ENCODE measurements at places on chromosomes 6 and 20. TPM values are rescaled to one million over a fixed set of nuclear protein-coding genes. Genes with fewer than 3 reads are reported as not detected.

- no peak overlapping the region for H3K4me3 ChIP-seq
- H3K36me3 ChIP-seq: no peaks in the 10 kb centered on the region
- no peak for DNase-seq
- no peak overlapping the region for H3K27ac ChIP-seq
- H3K4me1 ChIP-seq: no peaks in the 10 kb centered on the region
Measured at GRCh38 chr6:167125855-167126349, 3.0 kb downstream of the CCR6 start.

- no peak overlapping the region for H3K27ac ChIP-seq
- no peaks in the 10 kb centered on the region for H3K27me3 ChIP-seq
- no peaks in the 10 kb centered on the region for H3K36me3 ChIP-seq
- H3K4me1 ChIP-seq: peaks cover 15% of the 10 kb centered on the region
- no peak overlapping the region for H3K4me3 ChIP-seq
Measured at GRCh38 chr6:13733178-13733887, 21.7 kb upstream of the RANBP9 start.

- H3K4me3 ChIP-seq: peak overlapping the region; percentile 64
- peaks cover 2% of the 10 kb centered on the region for H3K4me1 ChIP-seq
- no peaks in the 10 kb centered on the region for H3K27me3 ChIP-seq
Measured at GRCh38 chr6:135181333-135182070, 394 bp downstream of the MYB start.

DNA sequence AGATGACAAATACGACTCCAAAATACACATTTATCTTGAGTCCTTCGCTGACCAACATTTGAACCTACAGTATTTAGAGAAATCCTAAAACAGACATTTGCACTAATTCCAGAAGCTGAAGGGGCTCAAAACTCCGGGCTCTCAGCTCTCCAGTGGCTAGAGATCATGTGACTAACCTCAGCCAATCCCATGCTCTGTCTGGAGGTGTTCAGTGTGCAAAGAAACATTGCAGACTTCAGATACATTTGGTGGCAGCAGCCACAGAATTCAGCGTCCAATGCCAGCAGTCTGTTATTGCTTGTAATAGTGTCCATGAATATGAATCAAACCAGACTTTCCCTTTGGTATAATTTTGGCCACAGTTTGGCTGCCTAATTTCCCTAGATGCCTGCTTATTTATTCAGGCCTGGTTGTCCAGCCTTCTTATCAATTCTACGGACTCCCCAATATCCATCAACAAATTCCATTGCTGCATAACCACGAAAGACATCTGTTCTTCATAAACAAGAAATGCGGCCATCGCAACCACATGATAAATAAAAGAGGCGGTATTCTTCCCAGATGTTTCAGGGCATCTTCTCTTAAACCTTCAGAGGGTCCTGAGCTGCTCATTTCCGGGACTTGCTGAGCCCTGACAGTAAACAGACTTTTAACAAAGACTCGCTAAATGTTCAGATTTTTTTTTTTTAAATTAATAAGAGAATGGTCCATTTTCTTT is 14.5 kb upstream of the CYP24A1 start:
- no peak overlapping the region for H3K4me3 ChIP-seq
- H3K36me3 ChIP-seq: no peaks in the 10 kb centered on the region
- no peak for DNase-seq

- no peak for DNase-seq
- no peaks in the 10 kb centered on the region for H3K36me3 ChIP-seq
- peaks cover 35% of the 10 kb centered on the region for H3K27me3 ChIP-seq
- no peak overlapping the region for H3K27ac ChIP-seq
- H3K4me1 ChIP-seq: no peaks in the 10 kb centered on the region
Measured at GRCh38 chr6:127114214-127114760, 4.2 kb upstream of the RSPO3 start.

DNA sequence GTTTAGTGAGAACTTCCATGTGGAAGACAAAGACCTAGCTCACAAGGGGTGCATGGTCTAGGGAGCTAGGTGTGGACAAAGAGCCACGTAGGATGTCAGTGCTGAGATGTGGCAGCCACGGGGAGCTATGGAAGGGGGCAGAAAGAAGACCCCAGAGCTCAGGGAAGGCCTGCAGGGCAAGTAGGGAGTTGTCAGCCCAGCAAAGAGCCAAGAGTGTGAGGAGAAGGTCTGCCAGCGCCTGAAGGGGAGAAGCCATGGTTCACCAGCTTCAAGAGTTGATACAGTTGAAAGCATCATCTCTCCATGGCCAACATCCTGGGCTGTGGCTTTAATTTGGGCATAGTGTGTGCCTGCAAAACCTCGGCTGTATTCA is 95.6 kb downstream of the CDH26 start:
- H3K4me1 ChIP-seq: no peaks in the 10 kb centered on the region
- H3K27ac ChIP-seq: no peak overlapping the region
- no peak overlapping the region for H3K4me3 ChIP-seq
- no peak for DNase-seq

DNA sequence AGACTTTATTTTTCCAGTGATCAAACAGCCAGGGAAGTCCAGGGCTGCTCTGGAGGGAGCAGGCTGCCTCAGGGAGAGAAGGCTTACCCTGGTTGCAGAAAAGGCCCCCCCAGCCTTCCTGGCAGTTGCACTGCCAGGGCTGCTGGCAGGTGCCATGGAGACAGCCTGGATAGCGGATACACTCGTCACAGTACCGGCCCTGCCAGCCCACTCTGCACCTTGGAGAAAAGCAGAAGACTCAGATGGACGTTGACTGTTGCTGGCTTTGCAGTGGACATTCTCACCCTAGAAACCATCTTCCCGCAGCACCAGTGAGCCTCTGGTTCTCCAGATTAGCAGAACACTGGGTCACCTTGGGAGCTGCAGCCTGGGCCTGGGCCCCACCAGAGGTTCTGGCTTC is 5.4 kb downstream of the DLL1 start:
- H3K27ac ChIP-seq: no peak overlapping the region
- no peaks in the 10 kb centered on the region for H3K36me3 ChIP-seq
- no peak overlapping the region for H3K4me3 ChIP-seq
- peaks cover 11% of the 10 kb centered on the region for H3K4me1 ChIP-seq
- no peak for DNase-seq

DNA sequence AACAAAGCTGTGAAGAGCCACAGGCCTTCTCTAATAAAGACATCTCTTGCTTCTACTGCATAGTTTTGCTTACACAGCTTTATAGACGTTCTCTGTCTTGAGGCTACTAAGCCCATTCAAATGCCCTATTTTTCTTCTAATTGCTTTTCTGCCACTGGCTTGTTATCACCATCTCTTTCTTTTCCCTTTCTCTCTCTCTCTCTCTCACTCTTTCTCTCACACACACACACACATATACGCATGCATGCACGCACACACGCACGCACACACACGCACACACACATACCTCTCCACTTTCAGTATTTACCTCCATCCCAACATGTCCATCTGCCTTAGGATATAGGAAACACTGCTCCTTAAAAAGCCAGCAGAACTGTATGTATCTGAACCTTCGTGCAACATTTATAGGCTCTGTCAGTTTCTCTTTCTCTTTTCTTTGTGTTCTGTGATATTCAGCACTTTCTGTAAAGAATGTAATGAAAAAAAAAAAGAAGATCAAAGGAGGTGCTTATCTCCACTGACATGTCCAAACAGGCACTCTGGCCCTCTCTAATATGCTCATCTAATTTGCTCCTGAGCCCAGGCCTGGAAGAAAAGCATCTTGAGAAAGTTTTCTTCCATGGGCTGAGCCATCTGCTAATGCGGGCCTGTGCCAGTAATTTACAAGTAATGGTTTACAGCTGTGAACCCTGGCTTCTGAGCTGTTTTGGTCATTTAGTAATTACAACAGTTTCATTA is 1046.7 kb upstream of the MAP3K7 start:
- no peak overlapping the region for H3K27ac ChIP-seq
- no peak for DNase-seq
- H3K4me1 ChIP-seq: no peaks in the 10 kb centered on the region
- H3K27me3 ChIP-seq: no peaks in the 10 kb centered on the region
- no peaks in the 10 kb centered on the region for H3K36me3 ChIP-seq

DNA sequence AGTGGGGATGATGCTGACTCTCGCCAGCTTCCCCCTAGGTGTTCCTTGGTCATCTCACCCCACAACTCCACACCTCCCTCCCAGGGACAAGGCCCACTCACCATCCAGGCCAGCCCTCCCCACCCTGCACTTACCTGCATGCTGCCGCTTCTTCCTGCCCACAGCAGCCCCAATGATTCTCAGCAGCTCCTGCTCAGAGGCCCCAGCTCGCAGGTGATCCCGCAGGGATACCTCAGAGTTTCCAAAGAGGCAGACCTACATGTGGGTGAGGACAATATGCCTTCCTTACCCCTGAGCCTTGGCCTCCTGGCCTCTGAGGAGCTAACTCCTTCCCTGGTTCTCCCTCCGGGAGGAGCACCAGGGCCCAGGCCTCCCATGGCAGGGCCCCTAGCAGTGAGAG is 24.6 kb downstream of the MOCS1 start:
- H3K4me1 ChIP-seq: no peaks in the 10 kb centered on the region
- H3K4me3 ChIP-seq: no peak overlapping the region
- no peaks in the 10 kb centered on the region for H3K36me3 ChIP-seq
- H3K27me3 ChIP-seq: no peaks in the 10 kb centered on the region
- no peak for DNase-seq
- H3K27ac ChIP-seq: no peak overlapping the region

- H3K4me3 ChIP-seq: no peak overlapping the region
- no peaks in the 10 kb centered on the region for H3K36me3 ChIP-seq
- H3K27me3 ChIP-seq: no peaks in the 10 kb centered on the region
- no peaks in the 10 kb centered on the region for H3K4me1 ChIP-seq
Measured at GRCh38 chr6:137465378-137466009, 28.7 kb downstream of the OLIG3 start.

GRCh38 chr6:2552526-2553154 is 198.1 kb downstream of the MYLK4 start:
- no peak overlapping the region for H3K27ac ChIP-seq
- no peak for DNase-seq
- H3K27me3 ChIP-seq: no peaks in the 10 kb centered on the region
- H3K36me3 ChIP-seq: no peaks in the 10 kb centered on the region
- no peak overlapping the region for H3K4me3 ChIP-seq

- no peaks in the 10 kb centered on the region for H3K4me1 ChIP-seq
- no peak overlapping the region for H3K27ac ChIP-seq
- no peak overlapping the region for H3K4me3 ChIP-seq
- DNase-seq: no peak
Measured at GRCh38 chr6:143139239-143139784, 78.6 kb downstream of the AIG1 start.

GRCh38 chr20:46823753-46824152 is 70.9 kb upstream of the EYA2 start:
- H3K36me3 ChIP-seq: no peaks in the 10 kb centered on the region
- DNase-seq: no peak
- no peak overlapping the region for H3K4me3 ChIP-seq
- no peak overlapping the region for H3K27ac ChIP-seq
- H3K4me1 ChIP-seq: no peaks in the 10 kb centered on the region
- H3K27me3 ChIP-seq: peaks cover 15% of the 10 kb centered on the region

DNA sequence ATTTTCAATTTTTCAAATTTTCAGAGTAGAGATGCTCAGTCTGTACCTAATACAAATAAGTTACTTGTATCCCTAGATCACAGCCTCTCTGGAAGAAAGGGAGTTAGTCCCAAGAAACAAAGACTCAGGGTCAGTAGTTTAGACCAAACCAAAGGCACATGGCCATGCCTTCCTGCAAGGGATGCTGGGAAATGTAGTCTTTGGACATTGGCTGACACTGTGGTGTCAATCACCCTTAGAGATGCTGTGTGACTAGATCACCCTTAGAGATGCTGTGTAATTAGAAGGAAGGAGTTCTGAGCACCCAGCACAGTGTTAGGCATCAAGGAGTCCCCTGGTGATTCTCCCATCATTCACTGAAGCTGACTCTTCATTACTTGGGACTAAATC is 202.1 kb downstream of the NFATC2 start:
- no peak overlapping the region for H3K4me3 ChIP-seq
- H3K27me3 ChIP-seq: no peaks in the 10 kb centered on the region
- no peaks in the 10 kb centered on the region for H3K36me3 ChIP-seq

DNA sequence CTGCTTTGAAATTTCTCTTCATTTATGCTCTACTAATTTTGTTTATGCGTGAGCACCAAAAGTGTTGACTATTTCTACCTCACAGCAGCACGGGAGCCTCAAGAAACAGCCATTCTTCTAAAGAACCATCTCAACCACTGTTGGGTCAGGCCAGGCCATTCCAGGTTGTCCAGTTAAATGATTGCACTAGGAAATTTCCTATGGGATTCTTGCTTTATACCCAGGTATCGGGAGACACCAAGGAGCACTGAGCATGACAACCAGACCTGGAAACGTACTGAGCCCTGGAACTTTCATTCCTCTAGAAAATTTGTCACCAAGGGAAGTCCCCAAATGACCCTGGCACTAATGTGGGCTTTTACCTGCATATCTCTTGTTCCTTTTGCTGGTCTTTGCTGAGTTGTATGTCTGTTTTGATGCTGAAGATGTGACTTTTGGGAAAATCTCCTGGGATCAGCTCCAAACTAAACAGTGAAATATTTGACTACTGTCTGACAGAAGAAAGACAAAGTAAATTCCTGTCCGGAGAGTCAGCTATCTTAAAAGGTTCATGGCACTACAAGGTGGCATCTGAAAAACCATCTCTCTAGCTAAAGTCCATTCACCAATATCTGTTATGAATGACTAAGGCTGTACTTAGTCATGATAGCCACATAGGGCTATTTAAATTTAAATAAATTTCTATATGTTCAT is 70.5 kb downstream of the SNAP25 start:
- DNase-seq: no peak
- H3K36me3 ChIP-seq: no peaks in the 10 kb centered on the region
- H3K4me1 ChIP-seq: no peaks in the 10 kb centered on the region
- H3K4me3 ChIP-seq: no peak overlapping the region

GRCh38 chr6:101341926-101342325 is 51.6 kb upstream of the GRIK2 start:
- H3K4me3 ChIP-seq: no peak overlapping the region
- no peaks in the 10 kb centered on the region for H3K36me3 ChIP-seq
- DNase-seq: no peak
- no peak overlapping the region for H3K27ac ChIP-seq
- no peaks in the 10 kb centered on the region for H3K27me3 ChIP-seq

DNA sequence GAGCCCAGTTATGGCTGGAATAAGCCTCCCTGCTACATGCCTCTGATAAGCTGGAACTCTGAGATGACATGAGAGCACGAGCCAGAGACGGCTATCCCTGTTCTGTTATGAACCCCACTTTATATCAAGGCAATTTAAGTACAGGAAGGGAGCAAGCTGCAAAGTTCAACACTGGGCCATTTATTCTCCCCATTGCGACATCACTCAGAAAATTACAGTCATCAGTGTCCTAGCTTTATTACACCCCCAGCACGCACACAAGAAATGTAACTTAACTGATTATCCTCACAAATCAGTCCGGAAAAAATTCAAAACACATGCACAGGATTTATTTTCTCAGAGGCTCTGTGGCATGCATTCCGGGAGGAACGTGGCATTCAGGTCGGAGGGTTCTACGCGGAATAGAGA is 125.3 kb upstream of the SLC2A12 start:
- no peaks in the 10 kb centered on the region for H3K36me3 ChIP-seq
- H3K27me3 ChIP-seq: no peaks in the 10 kb centered on the region
- H3K4me1 ChIP-seq: peaks cover 8% of the 10 kb centered on the region
- DNase-seq: no peak
- H3K27ac ChIP-seq: no peak overlapping the region
- peak overlapping the region; percentile 40 for H3K4me3 ChIP-seq

TXLNB gene
- 0.05 TPM for total RNA-seq

PM20D2 gene
- 29.2 TPM for total RNA-seq

NFATC2 gene
- 5.0 TPM for total RNA-seq

TMEM200A gene
- 22.9 TPM for total RNA-seq

KIAA1586 gene
- 12.7 TPM for total RNA-seq

LGSN gene
- 0.30 TPM for total RNA-seq

ELOVL4 gene
- total RNA-seq: not detected

TIAM2 gene
- total RNA-seq: 9.4 TPM

FAM229B gene
- total RNA-seq: 11.4 TPM

AIF1 gene
- total RNA-seq: not detected

RARS2 gene
- 34.8 TPM for total RNA-seq
